ENCODE measurements at places on chromosomes 11 and 22.

DNA sequence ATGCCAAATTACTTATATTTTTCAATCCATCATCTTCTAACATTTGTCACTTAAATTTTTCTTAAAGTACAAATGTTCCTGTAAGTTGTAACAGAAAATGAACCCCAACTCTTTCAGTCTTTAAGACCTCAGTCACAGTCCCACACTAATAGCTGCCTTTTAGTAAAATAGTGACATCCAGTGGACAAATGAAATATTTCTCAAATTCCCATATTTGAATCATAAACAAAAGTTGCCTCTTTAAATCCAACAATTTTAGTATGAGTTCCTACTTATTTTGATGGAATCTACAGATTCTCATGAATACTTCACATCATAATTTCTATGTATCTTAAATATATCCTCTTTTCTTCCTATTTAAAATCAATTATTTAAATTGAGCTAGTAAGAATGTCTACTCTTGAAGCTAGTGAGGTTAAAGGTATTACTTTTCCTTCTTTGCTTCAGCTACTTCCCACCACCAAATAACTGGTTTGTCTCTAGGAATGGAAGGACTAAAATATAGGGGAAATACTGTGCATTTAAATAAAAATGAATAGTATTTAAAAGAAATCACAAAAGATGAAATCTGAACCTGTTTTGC, 9.2 kb downstream of the LIN7C start:
- no peak for DNase-seq

DNA sequence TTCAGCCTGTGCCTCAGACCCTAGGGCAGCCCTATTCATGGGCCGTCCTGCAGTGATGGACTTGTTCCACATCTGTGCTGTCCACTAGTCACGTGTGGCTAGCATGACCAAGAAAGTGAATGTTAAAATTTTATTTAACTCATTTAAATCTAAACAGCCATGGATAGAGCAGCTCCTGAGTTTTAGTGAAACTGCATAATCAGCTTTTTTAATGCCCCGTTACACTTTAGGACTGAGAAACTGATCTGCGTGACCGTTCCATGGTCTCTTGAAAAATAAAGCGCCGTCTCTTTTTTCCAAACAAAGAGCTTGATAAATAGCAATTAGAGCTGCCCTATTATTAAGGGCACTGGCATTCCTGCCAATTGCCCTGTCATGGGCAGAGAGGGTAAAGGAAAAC, 76.5 kb upstream of the SNX19 start:
- DNase-seq: no peak

DNA sequence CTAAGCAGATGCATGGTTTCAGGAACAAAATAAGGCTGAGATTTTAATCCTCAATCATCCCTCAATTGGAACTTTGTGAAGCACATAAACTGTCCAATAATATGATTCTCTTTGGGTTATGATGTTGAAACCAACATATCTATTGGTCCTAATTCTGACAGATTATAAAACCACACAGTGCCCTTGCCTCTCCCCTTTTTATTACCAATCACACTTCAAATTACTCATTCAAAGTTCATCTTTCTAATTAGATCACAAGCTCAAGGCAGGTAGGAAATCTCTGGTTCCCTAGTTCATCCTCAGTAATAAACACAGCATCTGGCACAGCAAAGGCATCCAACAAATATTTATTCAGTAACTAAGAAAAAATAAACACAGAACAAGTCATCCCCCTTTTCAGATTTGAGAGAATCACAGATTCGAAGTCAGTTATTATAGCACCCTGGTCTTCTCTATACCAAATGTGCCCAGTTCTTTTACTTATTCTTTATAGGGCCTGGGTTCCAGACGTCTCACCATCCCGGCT, 611.6 kb downstream of the INSC start:
- DNase-seq: no peak

DNA sequence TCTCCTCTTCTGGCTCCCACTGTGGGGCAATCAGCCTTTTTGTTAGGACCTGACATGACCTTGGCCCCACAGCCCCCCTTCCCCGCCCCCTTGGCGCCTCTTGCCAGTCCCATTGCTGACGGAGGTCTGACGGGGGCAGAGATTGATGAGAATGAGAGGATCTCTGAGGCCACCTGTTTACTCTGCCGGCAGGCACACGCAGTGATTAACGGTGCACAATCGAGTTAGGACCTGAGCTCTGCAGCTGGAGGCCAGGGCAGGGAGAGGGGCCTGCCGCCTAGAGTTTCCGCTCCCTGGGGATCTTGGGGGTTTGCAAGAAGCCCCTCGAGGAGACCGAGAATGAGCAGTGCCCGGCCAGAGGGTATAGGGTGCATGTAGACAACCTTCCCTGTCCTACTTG, 6.8 kb upstream of the CHRM1 start:
- no peak for DNase-seq

DNA sequence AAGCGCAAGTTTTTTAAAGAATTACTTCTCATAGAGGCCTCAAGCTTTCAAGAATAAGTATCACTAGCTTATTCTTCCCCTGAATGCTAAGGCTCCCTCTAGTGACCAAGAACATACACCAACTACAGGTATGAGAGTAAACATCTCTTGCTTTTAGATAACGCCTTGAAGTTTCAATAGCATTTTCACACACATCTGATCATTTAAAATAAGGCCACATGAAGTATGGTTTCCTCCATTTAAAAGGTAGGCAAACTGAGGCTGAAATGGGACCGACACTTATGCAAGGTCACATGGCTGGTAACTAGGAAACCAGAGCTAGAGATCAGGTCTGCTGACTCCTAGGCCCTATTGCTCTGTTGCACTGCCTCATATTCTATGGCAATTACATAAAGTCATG, 66.5 kb downstream of the CCDC34 start:
- DNase-seq: no peak

GRCh38 chr11:59611570-59612565, 3.7 kb downstream of the OSBP start:
- no peak for DNase-seq

DNA sequence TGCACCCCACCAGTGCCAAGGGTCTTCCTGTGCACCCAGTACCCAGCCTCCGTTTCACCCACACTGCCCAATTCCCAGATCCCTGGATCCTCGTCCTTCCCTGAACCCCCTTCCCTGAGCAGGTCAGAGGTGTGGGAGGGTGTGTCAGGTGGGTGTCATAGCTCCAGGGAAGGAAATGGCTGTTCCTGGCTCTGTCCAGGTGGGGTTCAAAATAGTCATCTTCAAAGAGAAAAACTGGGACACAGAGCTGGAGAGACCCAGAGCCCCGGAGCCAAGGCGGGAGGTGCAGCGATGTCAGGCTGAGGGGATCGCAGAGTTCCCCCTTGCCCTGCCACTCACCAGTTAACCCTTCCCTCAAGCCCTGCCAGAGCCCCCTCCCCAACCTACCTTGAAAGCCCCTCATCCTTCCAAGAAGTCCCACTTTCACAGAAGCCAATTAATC, 698 bp downstream of the C1QTNF4 start:
- no peak for DNase-seq

GRCh38 chr22:40189997-40190396, 12.3 kb downstream of the TNRC6B start:
- no peak for DNase-seq

GRCh38 chr22:47381240-47381639, 618.8 kb downstream of the TBC1D22A start:
- no peak for DNase-seq

All from thoracic aorta (tissue), 2 donors.